Activated CD4-positive, alpha-beta T cell treated with anti-CD3 and anti-CD28 coated beads, Interleukin-2, Interleukin-4, amounts not matched to agents 100 ng/mL and 50 ng/mL, durations not matched to agents 16 hours and 8 hours (primary cell): ENCODE measurements at places on chromosomes 5 and 9.

DNA sequence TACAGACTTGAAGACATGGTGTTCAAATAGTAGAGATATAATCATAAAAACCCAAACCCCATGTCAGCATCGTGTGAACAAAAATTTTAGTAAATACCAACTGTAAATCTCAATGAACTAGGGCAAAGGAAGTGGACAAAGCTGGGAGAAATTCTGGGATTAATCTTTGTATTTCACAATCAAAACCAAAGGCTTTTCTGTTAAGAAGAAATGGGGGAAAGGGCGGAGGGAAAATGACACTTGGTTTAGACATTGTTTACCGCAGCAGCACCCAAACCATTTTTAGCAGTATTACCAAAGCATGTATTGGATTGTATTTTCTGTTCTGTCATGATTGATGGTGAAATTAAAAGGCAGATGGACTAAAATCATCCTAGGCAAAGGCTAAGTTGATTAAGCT is 134.2 kb upstream of the PRSS3 start:
- no peak for DNase-seq

DNA sequence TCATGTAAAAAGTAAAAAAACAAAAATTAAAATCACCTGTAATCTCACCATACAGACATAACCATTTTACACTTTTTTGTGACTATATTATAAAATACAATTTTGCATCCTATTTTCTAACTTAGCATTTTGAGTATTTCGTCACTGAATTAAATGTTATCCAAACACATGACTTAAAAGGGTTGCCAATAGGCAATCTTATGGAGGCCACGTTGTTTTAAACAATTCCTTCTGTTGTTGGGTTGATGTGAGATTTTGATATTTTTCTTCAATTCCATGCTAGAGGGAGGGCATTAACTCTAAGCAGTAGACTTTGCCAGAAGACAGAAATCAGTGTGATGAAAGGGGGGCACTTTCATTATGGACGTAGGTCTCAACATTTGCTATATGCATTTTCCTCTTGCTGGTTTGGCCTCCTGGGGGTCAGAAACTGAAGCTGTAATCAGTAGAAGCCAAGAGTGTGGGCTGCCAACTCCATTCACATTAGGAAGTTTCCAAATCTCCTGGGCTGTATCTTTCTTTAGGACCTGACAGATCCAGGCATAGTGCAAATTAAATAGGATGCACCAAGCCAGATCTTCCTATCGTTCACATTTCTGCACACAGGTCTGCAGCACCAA is 614.2 kb upstream of the CLINT1 start:
- no peak for DNase-seq

- peak; percentile 74 for DNase-seq
These were observed 107.3 kb downstream of the ZDHHC21 start for GRCh38 chr9:14585730-14586473.

GRCh38 chr5:43396762-43397304 is 15.4 kb downstream of the CCL28 start:
- peak; percentile 45 for DNase-seq

DNA sequence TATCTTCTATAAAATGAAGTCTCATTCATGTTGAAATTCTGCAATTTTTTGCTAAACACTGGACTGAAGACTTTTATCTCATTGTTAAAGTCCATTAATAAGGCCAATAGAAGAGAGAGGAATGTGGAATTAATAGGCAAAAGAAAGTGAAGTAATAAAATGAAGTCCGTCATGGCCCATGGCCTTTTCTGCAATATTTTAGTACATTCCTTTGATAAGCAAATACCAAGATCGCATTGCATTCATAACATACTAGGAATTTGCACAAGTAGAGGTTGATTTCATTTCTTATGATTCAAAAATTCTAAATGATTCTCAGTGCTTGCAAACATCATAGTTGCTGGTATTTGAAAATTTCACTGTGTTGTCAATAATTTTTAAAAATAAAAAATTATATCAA is 664.0 kb downstream of the NR2F1-AS1 start:
- no peak for DNase-seq

- no peak for DNase-seq
These were observed 378.7 kb downstream of the ENC1 start for GRCh38 chr5:74261866-74262265.

DNA sequence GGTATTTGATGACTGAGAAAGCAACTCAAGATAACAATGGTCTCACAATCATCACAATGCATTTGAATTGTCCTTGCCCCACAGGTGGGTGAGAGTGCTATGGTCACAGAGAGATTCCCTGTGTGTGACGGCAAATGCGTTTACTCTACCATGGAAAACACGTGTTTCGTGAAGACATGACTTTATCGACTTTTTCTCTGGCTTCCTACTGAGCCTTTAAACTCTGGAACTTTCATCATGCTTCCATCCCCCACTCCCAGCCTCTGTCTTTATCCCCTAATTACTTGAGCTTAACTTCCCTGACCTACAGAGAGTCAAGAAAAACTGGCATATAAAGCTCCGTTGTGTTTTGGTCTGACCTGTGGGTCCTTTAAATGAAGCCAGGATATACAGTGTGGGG is 414.1 kb upstream of the CLINT1 start:
- no peak for DNase-seq

DNA sequence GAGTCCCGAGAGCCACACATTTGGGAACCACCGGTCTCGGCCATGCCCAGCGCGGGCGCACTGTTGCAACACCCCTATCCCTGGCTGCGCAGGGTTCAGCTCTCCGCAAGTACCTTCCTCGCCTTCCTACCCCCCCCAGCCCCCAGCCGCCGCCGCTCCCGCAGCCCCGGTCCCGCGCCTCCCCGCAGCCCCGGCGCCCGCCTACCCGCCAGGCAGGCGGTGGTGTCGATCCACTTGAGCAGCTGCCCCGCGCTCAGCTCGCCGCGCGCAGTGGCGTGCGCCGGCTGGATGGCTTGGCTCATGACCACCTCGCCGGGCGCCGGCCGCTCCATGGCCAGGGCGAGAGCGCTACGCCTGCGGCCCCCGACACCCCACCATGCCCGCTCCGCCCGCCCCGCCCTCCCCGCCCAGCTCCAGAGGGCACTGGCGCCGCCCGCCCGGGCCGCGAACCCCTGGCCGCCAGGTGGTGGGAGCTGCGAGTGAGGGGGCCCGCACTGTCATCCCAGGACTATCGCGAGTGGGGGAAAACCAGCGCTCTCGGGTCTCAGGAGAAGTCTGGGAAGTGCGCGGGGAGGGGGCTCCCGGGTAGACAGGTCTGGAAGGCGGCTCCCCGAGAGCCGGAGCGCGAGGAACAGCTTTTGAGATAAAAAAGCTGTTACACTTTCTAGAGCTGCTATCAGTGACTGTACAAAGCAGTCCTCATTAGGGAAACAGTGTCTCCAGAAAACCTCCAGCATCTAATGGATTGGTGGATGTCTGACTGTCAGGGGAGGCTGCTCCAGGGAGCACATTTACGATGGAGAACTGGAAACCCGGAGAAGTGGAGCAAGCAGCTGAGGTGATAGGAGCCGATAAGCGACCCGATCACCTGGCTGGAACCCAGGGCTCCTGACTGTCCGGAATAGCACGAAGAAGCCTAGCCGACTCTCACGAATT is at the start of gene ACOT12:
Gene ACOT12 (minus strand): TSS at position 352 of the 936 bp plus-strand sequence. CDS start 20 bp downstream, at position 332.
- DNase-seq: no peak

GRCh38 chr5:180467989-180468731 is 26.0 kb upstream of the CNOT6 start:
- no peak for DNase-seq

- no peak for DNase-seq
These were observed 6.7 kb upstream of the SOX30 start for GRCh38 chr5:157658893-157659292.

- DNase-seq: no peak
These were observed 2.3 kb upstream of the PTPDC1 start for GRCh38 chr9:94081864-94082463.

DNA sequence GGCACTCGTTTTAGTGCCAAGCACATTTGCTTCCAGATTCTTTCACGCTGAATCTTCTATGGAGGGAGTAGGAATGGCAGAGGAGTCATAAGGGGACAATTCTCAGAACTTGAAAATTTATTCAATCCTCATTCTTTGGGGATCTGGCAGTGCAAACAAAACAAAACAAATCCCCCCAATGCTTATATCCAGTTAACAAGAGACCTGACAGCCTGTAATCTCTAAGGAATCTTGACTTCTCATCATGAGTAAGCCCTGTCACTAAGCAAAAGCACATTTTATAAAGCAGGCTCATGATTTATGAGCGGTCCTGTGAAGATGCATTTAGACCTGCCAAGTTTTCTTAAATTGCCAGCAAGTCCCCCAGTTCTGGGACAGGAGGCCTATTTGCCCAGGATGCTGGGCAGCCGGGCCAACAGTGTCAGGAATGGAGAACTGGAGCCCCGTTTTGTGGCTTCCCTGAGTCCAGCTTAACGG is 513.9 kb downstream of the CTNND2 start:
- DNase-seq: no peak

- DNase-seq: no peak
These were observed 117.4 kb downstream of the NPR3 start for GRCh38 chr5:32828492-32828891.

DNA sequence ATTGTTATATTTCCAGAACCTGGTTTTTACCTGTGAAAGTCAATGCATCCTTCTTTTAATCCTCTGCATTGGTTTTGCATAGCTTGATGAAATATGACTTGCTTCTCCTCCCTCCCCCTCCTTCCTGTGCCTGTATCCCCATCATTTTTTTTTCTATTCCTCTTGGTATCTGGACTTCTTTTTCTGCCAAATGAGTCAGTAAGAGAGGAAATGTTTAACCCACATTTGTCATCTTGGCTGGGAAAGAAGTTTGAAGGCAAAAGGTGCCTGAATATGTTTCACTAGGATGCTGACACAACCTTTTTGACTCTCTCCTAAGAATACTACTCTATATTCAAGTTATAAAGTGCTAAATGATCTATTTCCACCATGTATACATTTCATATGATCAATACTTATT is 35.5 kb upstream of the CDKN2B start:
- no peak for DNase-seq

DNA sequence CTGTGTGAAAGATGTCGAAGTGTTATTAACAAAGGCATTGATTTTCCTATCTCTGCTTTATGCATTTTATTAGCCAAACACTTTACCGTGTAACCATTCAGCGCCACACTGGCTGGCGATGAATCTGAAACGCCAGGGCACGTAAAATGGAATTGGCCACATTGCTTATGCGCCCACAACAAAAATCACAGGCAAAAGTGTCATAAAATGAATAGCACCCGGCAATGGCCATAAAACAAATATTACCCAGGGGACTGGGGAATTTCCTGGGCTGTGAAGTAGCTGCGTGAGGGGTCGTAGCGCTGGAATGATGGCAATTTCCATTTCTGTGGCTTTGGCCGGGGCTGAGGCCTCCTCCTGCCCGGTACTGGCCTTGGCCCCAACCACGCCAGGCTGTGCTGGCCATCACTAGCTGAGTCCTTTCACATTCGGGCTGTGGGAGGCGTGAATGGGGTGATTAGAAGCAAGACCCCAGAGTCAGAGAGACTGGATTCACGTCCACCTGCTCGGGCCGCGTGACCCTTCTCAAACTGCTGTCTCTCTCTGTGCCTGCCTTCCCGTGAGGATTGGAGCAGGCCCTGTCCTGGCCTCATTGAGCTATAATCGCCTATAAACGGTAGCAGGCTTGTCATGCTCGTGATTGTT is 254.5 kb downstream of the PBX3 start:
- DNase-seq: no peak

- peak; percentile 86 for DNase-seq
These were observed 153.1 kb upstream of the ELL2 start for GRCh38 chr5:96114736-96115135.

DNA sequence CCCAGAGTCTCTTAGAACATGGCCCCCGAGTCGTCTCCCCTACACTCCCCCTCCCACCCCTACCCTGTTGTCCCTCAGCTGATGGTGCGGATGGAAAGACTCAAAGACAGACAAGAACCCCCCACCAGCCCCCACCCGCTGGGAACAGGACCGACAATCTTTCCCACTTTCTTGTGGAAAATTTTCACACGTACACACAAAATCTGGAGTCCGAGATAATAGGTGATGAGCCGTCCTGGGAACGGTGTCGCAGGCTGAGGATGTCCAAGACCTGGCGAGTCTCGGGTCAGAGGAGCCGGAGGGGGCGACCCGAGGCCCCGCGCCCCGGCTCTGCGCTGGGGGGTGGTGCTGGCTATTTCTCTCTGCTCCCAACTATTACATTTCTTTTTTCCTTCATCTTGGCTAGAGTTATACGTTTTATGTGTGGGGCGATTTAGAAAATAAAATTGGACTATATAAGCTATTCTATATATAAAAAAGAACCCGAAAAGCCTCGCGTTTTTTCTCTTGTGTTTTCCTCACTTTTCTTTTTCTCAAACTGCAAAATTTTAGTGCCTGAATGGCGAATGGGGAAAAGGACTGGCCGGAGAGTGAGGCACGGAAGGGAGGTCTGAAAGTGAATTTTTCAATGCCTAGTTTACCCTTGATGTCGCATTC is 188.8 kb downstream of the MEF2C start:
- no peak for DNase-seq

- no peak for DNase-seq
These were observed 175.6 kb downstream of the SPATA31D1 start for GRCh38 chr9:82164159-82164558.

DNA sequence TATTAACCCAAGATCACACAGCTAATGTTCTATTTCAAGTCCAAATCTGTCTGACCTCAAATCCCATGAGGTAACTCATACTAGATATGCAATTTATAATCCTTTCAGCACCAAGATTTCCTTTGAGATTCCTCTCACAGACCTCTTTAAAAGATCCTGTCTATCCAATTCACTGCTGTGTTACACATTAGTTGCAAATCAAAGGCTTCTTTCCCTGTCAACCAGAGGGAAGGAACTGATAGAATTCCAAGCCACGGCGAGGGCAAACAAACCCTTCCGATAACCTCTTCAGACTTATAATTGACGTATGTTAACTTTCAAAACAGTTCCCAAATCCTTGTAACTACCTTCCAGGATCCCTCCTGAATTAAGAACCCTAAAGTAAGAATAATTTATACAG is 168.9 kb downstream of the DRD1 start:
- DNase-seq: no peak
